ENCODE measurements at places on chromosomes 12 and 14.

DNA sequence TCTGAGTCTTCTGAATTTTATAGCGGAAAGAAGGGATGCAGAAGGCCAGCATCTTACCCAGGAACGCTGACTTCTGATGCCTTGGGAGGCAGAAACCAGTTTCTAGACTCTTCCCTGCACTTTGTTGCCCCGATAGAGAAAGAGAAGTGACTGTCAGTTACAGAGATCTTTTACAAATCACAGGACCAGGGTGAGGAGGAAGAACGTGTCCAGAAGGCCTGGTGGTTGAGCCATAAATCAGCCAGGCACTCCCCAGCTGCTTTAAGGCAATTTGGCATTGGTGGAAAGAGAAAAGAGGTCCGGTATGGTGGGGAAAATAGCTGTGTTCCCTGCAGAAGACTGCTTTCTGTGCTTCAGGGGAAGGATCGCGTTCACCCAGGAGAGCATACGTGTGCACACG is 88.7 kb upstream of the KCNA1 start:
- no peak for DNase-seq

DNA sequence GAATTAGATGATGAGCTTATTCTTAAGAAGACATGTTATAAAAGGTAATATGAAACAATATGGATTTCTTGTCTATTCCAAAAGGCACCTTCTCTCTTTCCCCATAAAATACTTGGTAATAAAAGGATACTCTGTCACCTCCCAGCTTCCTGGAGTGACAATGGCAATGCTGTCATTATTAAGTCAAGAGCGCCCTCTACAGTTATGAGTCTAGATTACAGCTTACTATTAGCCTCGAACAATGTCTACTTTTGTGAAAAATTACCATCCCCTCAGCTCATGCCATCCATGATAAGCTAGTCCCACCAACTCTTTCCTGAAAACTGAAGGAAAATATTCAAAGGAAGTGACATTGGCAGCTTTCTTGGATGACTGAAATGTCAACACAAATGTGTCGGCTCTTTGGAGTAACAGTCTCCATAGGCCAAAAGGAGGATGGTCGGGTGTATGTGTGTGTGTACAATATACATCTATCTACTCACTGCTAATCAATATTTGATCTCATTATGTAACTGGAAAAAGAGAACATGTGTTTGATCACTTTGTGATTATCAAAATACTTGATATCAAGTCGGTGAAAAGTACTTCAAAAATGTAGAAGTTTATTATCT is 48.7 kb upstream of the CDKN3 start:
- DNase-seq: no peak

DNA sequence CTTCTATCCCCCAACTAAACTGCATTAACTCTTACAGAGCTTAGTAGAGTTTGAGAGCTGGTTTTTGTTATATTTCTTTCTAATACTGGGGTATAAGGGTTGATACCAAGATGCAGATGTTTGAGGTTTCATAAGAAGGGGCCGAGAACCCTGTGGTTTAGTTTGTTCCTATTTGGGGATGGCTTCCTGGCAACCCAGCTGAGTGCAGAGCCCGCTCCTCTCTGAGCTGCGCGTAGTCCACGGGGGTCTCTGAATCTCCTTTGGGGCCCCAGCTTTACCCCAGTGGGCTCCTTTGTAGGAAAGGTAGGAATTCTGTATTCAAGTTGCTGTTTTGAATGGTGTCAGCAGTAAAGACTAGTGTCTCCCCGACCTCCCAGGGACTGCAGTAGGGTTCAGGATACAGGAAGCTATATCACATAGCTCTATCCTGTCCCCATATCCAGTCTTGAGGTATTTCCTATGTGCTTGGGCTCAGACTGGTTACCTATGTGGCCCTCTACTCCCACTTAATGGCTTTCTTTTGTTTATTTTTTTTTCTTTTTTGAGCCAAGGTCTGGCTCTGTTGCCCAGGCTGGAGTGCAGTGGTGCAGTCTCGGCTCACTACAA is 25.4 kb downstream of the PLXNC1 start:
- no peak for DNase-seq

DNA sequence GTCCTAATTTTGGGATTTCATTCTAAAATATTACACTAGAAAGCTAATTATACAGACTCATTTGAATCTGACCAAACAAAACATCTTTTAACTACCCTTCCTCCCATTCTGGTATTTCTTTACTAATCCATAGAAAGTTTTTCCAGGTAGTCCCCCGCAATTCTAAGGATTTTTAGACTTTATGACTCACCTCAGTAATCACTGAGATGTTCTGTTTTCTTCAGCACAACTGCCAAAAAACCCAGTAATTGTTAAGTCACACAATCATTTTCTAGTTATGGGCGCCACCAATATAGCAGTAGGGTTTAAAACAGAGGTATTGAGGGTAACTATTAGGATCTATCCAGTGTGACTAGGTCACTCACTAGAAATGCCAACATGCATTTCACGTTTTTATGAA is 1.6 kb upstream of the ARID4A start:
- DNase-seq: no peak

DNA sequence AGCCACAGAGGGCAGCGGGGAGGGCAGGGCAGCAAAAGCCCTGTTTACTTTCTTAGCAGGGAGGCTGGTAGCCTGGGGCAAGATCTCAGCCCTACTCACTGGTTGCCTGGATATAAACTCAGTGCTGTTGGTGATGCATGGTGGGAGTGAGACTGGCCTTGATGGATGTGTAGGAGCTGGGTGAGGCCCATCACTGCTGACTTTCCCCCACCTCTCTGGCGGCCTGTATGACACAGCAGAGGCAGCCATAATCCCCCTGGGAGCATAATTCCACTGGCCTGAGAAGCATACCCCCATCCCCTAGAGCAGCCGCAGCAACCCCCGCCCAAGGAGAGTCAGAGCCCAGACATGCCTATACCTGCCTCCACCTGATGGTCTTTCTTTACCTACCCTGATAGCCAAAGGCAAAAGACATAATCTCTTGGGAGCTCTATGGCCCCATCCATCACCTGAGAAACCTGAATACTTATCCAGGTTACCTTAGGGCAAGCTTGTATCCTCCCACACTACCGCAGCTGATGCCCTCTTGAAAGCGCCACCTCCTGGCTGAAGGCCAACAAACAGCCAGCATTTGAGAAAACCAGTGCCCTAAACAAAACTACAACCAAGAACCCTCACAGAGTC is 59.3 kb downstream of the DNAI7 start:
- DNase-seq: no peak

DNA sequence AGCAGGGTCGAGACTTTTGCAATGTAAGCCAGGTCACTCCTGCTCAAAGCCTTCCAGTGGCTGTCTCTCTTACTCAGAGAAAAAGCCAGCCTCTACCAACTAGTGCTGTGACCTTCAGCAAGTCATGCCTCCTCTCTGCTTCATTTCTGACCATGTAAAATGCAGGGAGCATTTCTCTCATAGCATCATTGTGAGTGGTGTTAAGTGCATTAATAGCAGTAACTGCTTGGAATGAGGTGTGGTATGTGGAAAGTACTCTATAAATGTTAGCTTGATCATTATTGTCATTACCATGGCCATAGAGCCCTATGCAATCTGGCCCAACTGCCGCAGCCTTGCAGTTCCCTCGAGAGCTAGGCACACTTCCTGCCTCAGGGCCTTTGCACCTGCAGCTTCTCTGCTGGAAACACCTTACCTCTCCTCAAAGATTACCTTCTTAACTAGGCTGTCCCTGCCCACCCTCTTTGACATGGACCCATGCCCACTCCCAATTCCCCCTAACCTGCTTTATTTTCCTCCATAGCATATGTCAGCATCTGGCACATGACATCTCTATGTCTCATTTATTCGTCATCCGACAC is 10.9 kb downstream of the PLEKHD1 start:
- DNase-seq: no peak

DNA sequence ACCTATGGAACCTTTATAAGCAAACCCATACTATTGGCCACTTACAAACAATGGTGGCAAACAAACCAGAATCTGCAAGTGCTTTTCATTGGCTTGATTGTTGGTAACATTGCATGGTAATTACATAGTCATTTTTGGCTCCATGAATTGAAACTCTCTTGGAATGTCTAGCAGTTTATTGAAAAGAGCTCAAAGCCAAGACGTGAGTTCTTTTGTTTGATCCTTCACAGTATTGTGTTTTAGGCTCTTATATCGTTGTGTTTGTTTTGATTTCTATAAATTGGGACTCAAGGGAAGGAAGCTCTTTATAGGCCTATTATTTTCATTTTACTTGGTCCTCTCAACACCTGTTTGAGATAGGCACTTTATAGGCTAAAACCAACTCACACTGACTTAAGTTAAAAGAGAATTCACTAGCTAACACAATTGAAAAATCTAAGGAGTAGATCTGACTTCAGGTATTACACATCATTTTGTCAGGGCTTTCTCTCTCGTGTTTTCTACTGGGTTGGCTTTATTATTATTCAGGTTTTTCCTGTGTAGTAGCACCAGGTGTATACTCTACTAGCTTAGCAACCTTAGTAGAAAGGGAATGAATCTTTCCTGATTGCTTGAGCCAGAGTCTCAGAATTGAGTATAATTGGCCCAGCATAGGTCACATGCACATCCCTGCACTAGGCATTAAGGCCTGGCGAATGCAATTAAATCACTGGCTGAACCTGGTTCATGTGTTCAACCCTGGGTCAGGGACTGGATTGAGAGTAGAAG is 341.4 kb downstream of the RAD51B start:
- DNase-seq: no peak

GRCh38 chr12:29044799-29045198 is 104.3 kb upstream of the FAR2 start:
- DNase-seq: no peak

DNA sequence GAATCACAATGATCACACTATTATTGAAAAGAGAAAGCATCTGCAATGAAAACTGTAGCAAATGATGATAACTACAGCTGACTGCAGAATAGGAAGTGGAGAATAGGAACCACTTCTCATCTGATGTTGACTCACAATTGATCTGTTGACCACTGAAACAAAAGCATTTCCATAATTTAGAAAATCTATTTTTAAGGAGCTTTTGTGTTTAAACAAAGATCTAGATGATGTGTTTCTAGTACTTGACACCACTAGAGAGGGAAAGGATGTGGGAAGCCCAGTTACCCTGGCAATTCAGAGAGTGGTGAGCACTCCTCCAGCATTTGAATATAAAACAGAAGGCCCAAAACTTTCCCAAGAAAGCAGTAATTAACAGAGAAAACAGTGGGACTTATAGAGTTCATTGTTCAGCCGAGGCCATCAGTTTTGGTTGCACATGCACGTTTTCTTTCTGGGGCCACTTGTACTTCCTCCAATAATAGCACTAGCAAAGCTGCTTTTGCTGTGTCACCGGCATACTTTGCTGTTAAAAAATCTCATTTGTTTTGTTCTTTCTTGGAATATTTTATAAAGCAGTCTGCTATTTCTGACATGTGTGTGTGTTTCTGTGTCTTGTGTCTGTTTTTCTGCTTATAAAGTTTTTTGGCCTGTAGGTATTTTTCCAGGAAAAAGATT is 76.1 kb upstream of the HECTD1 start:
- no peak for DNase-seq

GRCh38 chr14:92619671-92620456 is 106.3 kb downstream of the RIN3 start:
- DNase-seq: no peak

- no peak for DNase-seq
Measured at GRCh38 chr12:78584695-78585094, 279.9 kb upstream of the SYT1 start.

DNA sequence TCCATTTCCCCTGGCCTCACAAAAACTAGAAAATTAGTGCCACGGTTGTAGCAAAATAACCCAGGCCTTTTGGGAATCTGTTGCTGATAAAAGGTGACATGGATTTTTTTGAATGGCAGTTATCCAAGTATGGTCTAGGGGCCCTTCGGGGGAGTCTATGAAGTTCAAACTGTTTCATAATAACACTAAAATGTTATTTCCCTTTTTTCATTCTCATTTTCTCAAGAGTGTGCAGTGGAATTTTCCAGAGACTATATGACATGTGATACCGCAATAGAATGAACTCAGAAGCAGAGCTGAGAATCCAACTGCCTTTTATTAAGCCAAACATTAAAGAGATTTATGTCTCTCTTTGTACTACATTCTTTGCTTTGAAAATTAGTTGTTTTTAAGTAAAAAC is 26.9 kb downstream of the GSTZ1 start:
- DNase-seq: no peak

GRCh38 chr12:113400362-113400761 is 3.3 kb downstream of the SDS start:
- no peak for DNase-seq

DNA sequence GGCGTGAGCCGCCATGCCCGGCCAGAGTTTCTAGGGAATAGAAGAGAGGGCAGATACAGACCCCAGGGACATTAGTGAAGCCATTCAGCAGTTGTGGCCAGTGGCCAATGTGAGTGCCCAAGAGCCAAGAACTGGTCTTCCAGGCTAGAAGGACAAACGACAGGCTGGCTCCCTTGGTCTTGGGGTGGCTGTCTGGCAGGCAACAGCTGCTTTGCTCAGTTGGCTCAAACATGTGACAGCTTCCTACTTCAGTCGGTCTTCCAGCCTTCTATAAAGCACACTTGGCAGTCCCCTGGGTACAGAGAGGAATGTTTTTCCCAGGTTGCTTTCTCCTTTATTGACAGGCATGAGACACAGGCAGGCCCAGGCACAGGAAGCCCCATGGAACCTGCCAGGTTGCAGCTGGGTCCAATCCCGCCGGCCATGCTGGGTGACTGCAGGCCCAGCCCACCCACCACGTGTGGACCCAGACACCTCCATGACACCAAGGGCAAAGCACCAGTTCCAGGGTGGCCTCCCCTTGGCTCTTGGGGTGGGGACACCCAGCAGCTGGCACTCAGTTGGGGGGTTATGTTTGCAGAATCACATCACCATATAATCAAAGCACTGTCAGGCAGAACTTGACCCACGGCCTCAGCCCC is 15.4 kb downstream of the CHGA start:
- DNase-seq: no peak

DNA sequence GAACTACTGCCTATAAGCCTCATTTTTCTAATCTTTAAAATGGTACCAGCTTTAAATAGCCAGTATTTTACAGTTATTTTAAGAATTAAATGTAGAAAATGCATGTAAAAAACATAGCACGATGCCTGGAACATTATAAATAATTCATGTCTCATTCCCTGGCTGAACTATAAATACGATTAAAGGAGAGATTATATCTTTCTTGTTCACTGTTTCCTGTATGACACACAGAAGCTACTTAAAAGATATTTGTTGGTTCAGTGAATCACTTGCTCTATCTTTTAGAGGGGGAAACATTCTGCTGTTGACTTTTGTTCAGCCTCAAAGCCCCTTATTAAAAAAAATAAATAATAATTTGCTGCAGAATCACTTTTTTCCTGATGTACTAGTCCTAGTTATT is 406.9 kb downstream of the LRFN5 start:
- DNase-seq: no peak

DNA sequence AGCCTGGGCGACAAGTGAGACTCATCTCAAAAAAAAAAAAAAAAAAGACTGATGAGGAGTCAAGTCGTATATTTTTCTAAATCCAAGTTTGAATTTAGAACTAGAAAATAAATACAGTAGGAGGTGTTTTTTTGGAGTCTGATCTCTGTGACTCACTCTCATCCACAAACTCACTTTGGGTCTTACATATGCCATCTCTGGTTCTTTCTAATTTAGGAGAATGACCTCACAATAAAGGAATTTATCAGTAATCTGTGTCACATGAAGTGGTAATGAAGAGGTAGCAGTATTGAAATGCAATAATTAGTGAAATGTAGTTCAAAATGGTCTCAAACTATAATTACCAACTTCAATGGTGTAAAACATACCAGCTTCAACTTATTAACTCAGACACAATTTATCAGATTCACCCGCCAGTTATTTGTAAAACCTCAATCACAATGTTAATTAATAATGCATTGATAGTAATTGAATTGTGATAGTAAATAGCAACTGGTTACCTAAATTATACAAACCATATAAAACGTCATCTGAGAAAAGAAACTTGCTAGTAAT is 4.4 kb upstream of the CFL2 start:
- DNase-seq: no peak

GRCh38 chr12:108704527-108704926 is 26.8 kb downstream of the CORO1C start:
- DNase-seq: no peak
